Activated CD8-positive, alpha-beta memory T cell treated with anti-CD3 and anti-CD28 coated beads, Interleukin-2, amount 50 U/mL, for 48 hours (primary cell): ENCODE measurements at places on chromosomes 13 and 19.

- no peak for DNase-seq
Measured at GRCh38 chr13:24038841-24039330, 121.6 kb upstream of the SPATA13 start.

GRCh38 chr13:111967572-111968201 is 99.3 kb upstream of the SOX1 start:
- no peak for DNase-seq

DNA sequence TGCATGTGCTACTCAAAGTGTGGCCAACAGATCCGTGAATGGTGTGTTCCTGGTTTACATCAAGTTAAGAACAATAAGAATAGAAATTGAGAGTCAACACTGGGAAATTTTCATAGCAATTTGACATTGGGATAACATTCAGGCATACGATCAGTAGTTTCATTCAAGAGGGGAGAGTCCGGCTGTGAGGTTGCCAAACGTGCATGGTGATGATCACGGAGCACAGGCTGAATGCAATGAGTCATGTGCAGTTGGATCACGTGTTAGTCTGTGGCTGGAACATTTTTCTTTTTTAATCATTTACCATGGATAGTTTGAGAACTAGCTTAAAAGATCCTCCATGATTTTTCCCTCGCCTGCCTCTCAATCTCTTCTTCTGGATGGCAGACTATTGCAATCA is 2.5 kb upstream of the DCT start:
- DNase-seq = no peak

GRCh38 chr19:41330946-41331678 is 21.1 kb downstream of the CCDC97 start:
- no peak for DNase-seq

GRCh38 chr13:32587811-32588170 is 1.5 kb downstream of the PDS5B start:
- DNase-seq = no peak

- no peak for DNase-seq
Measured at GRCh38 chr19:16258440-16258903, 60.8 kb downstream of the AP1M1 start.

GRCh38 chr13:45896285-45896684 is 44.7 kb upstream of the SIAH3 start:
- DNase-seq = no peak

GRCh38 chr13:50636007-50636704 is 207.3 kb downstream of the DLEU7 start:
- DNase-seq = no peak

DNA sequence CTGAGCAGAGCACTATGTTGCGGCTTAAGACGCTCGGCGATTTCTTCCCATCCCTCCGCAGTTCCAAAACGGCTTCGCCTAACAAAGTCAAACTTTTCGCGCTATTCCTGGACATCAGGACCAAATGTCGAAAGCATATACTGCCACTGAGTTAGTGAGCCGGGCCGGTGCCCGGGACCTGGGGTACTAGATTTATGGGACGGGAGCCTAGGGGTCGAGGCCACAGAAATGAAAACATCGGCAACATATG is 699 bp downstream of the RCBTB2 start:
- DNase-seq = no peak

- DNase-seq = peak; percentile 89
Measured at GRCh38 chr19:48837051-48837524, 797 bp upstream of the HSD17B14 start.

GRCh38 chr19:35029737-35030256 is 473 bp upstream of the SCN1B start:
- peak; percentile 68 for DNase-seq

DNA sequence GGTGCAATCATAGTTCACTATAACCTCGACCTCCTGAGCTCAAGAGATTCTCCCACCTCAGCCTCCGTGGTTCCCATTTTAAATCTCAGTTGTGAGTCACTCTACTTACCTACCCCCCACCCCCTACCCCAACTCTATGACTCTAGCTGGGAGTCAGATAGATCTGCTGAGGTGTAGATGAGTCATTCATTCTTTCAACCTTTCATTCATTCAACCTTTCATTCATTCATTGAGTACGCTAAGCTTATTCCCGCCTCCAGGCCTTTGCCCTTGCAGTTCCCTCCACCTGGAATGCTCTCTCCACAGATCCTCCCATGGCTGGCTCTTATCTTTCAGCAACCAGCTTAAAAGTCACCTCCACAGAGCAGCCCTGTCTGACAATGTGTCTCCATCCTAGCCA is 1.1 kb upstream of the MAST1 start:
- no peak for DNase-seq

- no peak for DNase-seq
Measured at GRCh38 chr13:51726446-51727193, 77.3 kb downstream of the DHRS12 start.

DNA sequence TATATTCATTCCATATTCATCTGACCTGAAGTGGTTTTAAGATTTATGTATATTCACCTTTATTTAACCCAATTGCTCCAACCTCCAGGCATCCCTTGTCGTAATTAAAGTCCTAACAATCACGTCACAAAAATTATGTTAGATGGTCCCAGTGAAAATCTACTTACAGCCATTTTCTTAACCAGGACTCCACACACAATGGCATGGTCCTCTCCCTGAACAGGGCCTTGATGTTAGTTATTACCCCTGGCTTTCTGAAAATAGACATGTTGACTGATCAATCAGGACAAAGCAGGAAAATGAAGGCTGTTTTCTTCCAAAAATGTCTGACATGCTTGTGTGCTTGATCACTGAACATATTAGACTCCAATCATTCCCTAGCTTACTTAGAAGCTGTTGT is 542.7 kb upstream of the SLITRK5 start:
- DNase-seq = no peak

- DNase-seq = no peak
Measured at GRCh38 chr13:40640845-40641458, 25.5 kb downstream of the FOXO1 start.

GRCh38 chr13:50609011-50609410 is 234.5 kb downstream of the DLEU7 start:
- no peak for DNase-seq

DNA sequence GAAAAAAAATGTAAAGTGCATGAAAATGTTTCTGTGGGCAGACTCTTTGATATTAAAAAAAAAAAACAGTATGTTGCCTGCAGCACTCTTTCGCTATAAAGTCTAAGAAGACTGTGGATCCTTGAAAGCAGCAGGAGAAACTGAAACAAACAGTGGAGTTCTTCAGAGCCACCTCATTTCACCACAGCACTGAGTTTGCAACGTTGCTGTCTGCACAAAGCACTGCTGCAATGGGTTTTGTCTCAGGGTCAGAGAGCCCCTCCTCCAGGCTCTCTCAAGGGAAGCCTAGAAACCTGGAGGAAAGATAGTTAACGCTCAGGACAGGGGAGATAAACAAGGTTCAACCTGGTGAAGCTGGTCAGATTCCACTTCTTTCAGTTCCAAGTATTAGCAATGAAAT is 248.7 kb downstream of the EFNB2 start:
- no peak for DNase-seq

- DNase-seq = no peak
Measured at GRCh38 chr19:46254776-46255175, 25.2 kb downstream of the IGFL1 start.

DNA sequence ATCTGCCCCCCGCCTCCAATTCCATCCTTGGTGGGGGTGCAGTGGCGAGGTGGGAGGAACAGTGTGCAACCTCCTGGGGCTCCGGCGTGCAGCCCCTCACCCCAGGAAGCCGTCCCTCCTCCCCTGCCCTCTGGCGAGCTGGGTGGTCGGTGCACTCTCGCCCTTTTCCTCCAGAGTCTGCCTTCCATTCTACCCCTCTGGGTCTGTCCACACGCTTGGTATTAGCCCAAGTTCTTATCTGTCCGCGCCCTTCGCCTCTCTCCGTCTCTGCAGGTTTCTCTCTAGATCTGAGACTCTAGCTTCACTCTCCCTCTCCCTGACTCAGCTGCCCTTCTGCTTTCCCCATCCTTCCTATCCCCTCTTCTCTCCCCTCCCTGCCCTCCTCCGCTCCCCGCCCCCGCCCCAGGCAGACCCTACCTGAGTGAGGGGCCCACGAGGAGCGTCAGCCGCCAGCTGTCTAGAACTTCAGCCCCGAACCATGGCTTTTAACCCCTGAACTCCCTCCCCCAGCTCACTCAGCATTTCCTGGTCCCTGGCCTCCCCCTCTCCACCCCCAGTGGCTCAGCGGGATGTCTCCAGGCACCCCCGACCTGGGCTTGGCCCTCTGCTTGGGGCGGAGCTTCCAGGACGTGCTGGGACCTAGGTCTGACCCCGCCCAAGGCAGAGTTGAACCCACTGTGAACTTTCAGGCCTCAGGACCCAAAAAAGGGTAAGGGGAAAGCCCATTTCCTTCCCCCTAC is 499 bp upstream of the KLK13 start:
- DNase-seq = no peak

- DNase-seq = no peak
Measured at GRCh38 chr19:48772503-48772953, 17.2 kb downstream of the FGF21 start.

GRCh38 chr19:53172889-53173288 is 14.0 kb upstream of the ZNF347 start:
- DNase-seq = no peak

DNA sequence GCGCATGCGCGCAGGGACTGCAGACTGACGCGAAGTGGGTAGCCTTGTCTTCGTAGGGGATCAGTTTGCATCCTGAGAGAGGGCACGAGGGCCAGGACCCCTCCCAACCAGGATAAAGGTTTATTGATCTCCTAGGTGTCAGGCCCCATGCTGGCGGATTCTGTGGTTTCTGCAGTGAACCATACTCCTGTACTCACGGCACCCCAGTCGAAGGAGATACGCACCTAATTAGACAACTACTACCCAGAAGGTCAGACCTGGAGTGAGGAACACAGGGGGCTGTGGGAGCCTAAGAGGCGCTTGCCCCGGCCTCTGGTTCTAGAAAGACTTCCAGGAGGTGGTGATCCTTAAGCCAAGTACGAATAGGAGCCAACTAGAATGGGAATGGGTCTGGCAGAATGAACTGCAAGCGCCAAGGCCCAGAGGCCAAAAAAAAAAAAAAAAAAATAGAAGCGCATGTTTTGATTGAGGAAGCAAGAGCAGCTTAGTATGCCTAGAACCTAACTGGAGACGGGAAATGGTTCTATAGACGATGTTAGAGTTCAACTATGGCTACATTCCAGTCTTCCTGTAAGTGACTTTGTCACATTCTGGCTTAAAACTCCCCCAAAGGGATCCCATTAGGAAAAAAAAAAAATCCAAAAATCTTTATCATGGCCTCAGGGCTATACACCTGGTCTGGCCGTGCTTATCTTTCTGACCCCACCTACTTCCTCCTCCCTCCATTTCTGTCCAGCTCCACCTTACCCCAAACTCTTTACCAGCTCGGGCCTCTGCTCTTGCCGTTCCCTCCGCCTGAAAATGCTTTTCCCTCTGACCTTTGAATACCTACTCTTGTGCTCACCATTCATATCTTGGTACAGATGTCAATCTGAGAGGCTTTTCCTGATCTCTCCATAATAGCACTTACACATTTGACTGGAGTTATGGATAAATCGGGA is 902 bp upstream of the ZNF428 start:
- peak; percentile 94 for DNase-seq

DNA sequence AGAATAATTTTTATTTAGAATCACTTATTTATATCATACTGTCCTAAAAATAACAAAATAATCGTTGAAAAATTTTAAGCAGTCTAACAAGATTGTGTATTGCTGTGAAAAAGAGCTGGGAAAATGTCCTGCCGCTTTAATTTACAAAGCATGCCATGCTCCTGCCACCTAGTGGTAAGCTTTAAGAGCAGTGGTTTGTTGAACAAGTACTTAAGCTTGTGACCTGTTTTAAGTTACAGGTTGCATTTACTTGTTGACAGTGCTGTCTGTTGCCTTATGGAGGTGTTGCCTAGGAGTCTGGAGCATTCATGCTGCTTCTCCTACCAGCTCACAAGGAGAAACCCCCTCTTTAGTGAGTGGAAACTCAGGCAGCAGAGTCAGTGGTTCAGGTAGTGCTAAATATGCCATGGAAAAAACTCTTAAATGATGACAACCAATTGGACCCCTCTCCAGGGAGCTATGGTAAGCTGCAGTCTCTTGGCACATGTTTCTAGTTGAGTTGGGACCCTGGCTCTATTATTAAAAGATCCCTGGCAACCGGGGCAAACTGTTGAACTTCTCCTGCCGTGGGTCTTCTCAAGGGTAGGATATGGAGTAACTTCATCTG is 68.4 kb downstream of the SPATA13 start:
- DNase-seq = no peak

- DNase-seq = no peak
Measured at GRCh38 chr19:37698216-37698615, 21.3 kb downstream of the ZNF607 start.

- no peak for DNase-seq
Measured at GRCh38 chr13:70249332-70250064, 141.2 kb upstream of the KLHL1 start.

DNA sequence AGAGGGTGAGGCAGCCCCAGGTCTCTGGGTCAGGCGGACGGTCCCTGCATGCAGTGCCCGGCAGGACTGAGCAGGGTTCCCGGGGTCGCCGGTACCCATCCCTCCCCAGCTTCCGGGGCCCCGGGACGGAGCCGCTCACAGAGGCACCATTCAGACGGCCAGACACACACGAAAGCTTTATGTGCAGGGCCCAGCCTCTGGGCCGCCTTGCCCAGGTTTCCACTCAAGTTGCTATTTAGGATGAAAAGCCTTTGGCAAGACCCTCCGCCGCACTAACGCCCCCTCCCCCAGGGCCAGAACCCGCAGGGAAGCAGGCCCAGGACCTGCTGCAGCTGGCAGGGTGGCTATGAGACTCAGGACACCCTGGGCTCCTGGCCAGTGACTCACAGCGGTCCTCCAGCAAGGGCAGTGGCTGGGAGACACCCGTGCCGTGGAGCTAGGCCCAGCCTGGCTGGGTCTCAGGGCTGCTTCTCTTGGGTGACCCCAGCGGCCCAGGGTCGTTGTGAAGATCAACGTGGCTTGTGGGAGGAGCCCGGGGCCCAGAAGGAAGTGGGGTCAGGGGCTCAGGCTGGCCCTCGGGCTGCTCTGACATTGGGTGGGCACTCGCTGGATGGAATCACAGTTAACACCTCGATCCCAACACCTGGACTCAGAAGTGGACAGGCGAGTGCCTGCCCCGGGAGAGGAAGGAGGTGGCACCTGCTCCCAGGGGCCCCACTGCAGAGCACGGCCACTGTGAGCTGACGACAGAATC is 4.8 kb downstream of the C19orf25 start:
- no peak for DNase-seq

- DNase-seq = no peak
Measured at GRCh38 chr13:114021464-114022308, 47.8 kb upstream of the C13orf46 start.

DNA sequence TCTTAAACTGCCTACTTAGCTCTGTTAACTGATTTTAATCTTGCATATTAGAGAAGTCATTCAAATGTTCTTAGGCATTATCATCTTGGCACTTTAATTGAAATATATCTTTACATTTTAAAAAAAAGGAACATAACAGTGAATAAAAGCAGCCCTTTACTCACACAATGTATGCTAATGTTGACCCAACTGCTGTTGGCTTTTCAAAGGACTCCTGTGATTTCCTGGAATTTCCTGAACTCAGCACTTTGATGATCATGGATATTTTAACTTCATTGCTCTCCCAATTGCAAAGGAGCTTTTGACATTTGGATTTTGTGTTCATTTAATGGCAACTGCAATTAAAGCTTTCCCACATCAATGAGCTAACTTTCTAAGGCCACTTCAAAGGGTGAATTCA is 1230.3 kb downstream of the DIAPH3 start:
- DNase-seq = no peak

GRCh38 chr13:39847336-39847735 is 191.9 kb downstream of the COG6 start:
- no peak for DNase-seq

- no peak for DNase-seq
Measured at GRCh38 chr13:95226932-95227695, 74.1 kb downstream of the ABCC4 start.

- DNase-seq = no peak
Measured at GRCh38 chr13:112561478-112561877, 26.5 kb downstream of the TUBGCP3 start.
